ENCODE measurements at places on chromosomes 3 and 15. TPM values are rescaled to one million over a fixed set of nuclear protein-coding genes. Genes with fewer than 3 reads are reported as not detected.

GRCh38 chr15:84081391-84082168 is 154.0 kb upstream of the GOLGA6L4 start:
- no peaks in the 10 kb centered on the region for H3K36me3 ChIP-seq
- H3K4me1 ChIP-seq = peaks cover 5% of the 10 kb centered on the region
- DNase-seq = no peak
- no peak overlapping the region for H3K27ac ChIP-seq

DNA sequence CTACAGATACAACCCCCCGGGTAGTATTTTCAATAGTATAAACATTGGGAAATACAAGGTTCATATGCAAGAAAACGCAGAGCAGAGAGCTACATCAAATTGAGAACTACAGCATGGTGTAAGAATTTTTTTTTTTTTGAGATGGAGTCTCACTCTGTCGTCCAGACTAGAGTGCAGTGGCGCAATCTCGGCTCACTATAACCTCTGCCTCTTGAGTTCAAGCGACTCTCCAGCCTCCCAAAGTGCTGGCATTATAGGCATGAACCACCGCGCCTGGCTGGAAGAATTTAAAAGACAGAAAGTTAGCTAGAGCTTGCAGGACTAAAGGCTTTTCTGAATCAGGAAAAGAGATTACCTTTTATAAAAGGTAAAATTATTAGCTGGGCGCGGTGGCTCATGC is 42.0 kb downstream of the PIGB start:
- peaks cover 8% of the 10 kb centered on the region for H3K36me3 ChIP-seq
- H3K4me3 ChIP-seq = no peak overlapping the region
- no peaks in the 10 kb centered on the region for H3K27me3 ChIP-seq
- no peak for DNase-seq
- no peak overlapping the region for H3K27ac ChIP-seq

GRCh38 chr3:79515072-79515471 is 252.7 kb downstream of the ROBO1 start:
- no peaks in the 10 kb centered on the region for H3K36me3 ChIP-seq
- H3K27me3 ChIP-seq = no peaks in the 10 kb centered on the region
- H3K4me3 ChIP-seq = no peak overlapping the region

The SGO1 gene
- 25.6 TPM for total RNA-seq

The CFAP92 gene
- total RNA-seq = 0.56 TPM

DNA sequence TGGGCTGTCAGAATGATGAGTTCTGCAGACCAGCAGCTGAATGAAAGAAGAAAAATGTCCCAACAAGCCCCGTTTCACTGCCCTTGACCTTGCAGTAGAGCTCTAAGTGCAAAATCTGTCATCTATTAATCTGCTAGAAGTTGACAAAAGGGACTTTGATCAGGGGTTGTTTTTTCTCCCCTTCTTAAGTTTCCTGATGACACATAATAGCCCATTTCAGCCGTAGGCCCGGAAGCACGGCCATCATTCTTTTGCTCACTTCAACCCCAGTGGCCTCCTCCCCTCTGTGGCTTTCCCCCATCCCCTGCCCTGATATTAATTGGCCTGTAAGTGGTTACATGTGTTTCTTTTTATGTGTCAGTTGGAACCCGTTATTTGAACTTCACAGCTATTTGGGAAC is 298.9 kb downstream of the RPLP1 start:
- no peak for DNase-seq
- no peak overlapping the region for H3K4me3 ChIP-seq
- peaks cover 32% of the 10 kb centered on the region for H3K36me3 ChIP-seq
- peaks cover 22% of the 10 kb centered on the region for H3K27me3 ChIP-seq
- H3K4me1 ChIP-seq = peaks cover 54% of the 10 kb centered on the region
- H3K27ac ChIP-seq = no peak overlapping the region

DNA sequence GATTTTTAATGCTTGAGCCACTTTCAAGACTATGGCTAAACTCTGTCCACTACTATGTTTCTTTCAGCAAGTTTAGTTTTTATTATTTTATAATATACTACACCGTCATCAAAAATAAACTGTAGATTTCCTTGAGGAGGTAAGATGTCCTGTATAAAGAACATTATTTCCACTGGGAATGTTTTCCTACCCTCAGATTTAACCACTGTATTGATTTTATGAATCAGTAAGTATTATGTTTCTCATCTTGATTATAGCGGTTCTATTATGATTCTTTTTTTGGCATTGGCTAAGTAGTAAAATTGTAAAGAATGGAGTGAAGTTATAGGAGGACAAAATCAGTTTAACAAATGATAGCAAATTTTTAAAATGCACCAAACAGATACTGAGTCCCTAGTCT is 44.4 kb downstream of the ADAM10 start:
- H3K36me3 ChIP-seq = peaks cover 67% of the 10 kb centered on the region
- DNase-seq = no peak
- H3K27me3 ChIP-seq = no peaks in the 10 kb centered on the region
- no peak overlapping the region for H3K4me3 ChIP-seq

The BSN gene
- 0.10 TPM for total RNA-seq

Measured in activated naive CD8-positive, alpha-beta T cell treated with anti-CD3 and anti-CD28 coated beads for 36 hours (primary cell).